Stimulated activated CD8-positive, alpha-beta memory T cell treated with anti-CD3 and anti-CD28 coated beads, Interleukin-7, amount 100 ng/mL, for 1 hour (primary cell): ENCODE measurements at places on chromosomes 2 and 18.

DNA sequence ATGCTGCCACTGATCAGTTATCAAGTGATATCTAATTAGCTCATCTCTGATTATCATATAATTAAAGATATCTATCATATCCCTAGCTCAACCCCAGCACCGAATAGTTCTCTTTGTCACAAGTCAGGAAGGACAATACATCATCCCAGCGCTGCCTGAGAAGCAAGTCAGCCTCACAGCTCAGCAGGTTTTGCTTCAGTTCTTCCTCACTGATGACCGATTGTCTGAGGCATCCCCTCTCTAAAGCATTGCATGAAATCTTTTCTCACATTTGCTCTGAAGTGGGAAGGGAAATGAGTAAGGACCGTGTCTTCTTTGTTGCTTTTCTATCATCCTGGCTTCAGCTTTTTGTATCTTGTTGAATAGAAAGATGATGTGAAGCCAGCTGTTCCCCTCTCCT lies 247.9 kb downstream of the CMPK2 start:
- no peak for DNase-seq

DNA sequence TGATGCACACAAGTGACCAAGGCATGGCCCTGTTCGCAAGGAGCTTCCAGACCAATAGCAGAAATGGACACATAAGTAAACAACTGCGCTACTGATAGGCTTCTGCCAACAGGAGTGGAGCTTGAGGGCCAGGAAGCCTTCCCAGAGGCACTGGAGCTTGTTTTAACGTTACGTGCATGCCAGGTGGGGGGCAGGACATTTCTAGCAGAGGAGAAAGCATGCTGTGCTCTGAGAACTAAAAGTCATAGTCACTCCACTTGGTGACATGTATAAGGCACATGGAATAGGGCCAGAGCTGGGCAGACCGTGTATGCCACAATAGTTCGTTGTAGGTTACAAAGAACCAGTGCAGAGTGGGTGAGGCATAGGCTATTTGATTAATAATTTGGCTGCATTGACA lies 184.2 kb downstream of the NEDD4L start:
- DNase-seq: no peak

DNA sequence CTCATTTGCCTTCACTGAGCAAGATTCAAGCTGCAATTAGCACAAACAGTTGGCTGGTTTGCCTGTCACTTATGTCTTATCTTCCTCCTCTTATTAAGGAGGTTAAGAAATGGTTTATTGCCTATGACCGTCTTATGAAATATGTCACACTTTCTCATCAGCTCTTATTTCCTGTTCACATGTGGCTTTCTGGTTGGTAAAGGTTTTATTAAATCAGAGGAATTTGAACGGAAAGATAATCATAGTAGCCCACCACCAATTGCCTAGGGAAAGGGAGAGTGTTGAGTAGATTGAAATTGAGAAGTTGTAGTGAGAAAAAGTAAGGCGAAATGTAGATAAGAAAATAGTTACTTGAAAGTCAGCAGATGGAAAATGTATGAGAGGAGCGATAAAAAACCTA lies 4.2 kb upstream of the IL1R1 start:
- no peak for DNase-seq

GRCh38 chr2:240622531-240623235 lies 2.6 kb upstream of the GPR35 start:
- DNase-seq: peak; percentile 19

GRCh38 chr2:206876216-206876860 lies 63.0 kb upstream of the CPO start:
- DNase-seq: no peak

- no peak for DNase-seq
Observed at GRCh38 chr2:167905668-167906067, 341.7 kb downstream of the STK39 start.

- no peak for DNase-seq
Observed at GRCh38 chr18:79742076-79742475, 55.7 kb upstream of the KCNG2 start.
